ENCODE measurements at places on chromosomes 1 and 21. TPM values are rescaled to one million over a fixed set of nuclear protein-coding genes. Genes with fewer than 3 reads are reported as not detected.

The PLA2G2F gene
- not detected for total RNA-seq

The GJB5 gene
- total RNA-seq: not detected

The MXRA8 gene
- total RNA-seq: 0.56 TPM

The ENO1 gene
- 2,045 TPM for total RNA-seq

The KCNK1 gene
- not detected for total RNA-seq

The SH2D5 gene
- total RNA-seq: under 0.01 TPM

The MPZ gene
- total RNA-seq: 1.0 TPM

The LRRC71 gene
- 0.34 TPM for total RNA-seq

The GNAT2 gene
- total RNA-seq: not detected

The SLC45A3 gene
- total RNA-seq: 34.9 TPM
